CD4-positive, alpha-beta memory T cell (primary cell): ENCODE measurements at places on chromosomes 1 and 21.

GRCh38 chr1:23345920-23346319 is 1.8 kb upstream of the HNRNPR start:
- no peak overlapping the region for H3K4me3 ChIP-seq
- no peak overlapping the region for H3K27ac ChIP-seq
- no peak for DNase-seq
- no peaks in the 10 kb centered on the region for H3K36me3 ChIP-seq
- peaks cover 26% of the 10 kb centered on the region for H3K4me1 ChIP-seq

DNA sequence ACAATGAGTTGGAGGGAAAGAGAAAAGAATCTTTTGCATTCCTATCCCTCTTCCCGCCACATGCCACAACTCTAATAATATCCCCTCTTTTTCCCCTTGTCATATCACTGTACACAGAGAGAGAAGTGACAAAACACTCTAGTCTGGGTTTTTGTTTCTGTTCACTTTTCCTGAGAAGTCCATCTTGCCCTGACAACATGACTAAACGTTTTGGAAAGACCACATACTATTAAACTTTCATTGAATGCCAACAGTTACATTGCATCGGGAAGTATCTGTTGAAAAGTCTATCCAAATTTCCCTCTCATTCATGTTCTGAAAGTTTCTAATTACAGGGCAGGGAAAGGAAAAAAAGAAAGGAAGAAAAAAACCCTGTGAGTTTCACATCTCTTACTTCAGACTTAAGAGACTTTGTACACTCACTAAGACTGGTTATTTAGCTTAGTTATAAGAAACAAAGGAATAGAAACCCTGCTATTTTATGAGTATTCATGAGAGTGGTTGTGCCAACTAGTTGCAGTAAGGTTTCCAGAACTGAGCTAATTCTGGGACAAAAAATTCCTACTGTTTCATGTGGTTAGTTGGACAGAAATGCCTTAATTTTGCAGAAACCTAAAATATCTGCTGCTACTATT is 16.9 kb downstream of the PLA2G4A start:
- no peaks in the 10 kb centered on the region for H3K27me3 ChIP-seq
- no peaks in the 10 kb centered on the region for H3K4me1 ChIP-seq
- H3K36me3 ChIP-seq = no peaks in the 10 kb centered on the region
- H3K27ac ChIP-seq = no peak overlapping the region
- DNase-seq = no peak
- no peak overlapping the region for H3K4me3 ChIP-seq

DNA sequence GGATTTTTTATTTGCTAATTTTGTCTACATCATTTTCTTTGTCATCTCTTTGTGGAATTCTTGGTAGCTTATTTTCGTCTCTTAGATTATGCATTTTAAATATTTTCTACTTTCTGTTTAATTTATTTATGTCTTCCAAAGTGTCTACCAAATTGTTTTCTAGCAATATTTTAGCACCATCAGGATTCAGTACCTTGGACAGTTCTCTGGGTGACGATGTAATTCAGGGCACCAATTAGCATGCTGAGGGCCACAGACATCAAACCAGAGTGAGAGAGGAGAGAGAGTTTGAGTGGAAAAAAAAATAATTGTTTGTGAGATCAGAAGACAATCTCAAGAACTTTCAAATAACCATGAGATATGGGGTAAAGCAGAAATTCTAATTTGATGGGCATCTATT is 169.8 kb upstream of the CXADR start:
- no peaks in the 10 kb centered on the region for H3K27me3 ChIP-seq
- H3K4me3 ChIP-seq = no peak overlapping the region
- no peaks in the 10 kb centered on the region for H3K36me3 ChIP-seq
- H3K27ac ChIP-seq = no peak overlapping the region

DNA sequence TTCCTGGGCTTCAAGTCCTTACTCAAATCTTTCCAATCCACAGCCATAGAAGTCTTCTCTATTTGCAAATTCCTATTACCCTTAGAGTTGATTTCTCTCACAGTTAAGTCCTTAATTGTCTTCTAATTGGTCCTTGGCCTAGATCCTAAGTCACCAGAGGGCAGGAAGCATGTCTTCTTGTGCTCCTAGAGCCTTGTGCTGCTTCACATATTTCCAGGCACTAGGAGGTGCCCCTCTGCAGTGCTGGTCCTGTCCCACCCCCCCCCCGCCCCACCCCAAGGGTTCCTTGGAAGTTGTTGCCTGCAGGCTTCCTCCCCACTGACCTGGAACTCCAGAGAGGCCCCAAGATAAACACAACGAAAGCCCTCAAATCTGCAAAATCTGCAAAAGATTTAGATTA is 28.1 kb upstream of the TARBP1 start:
- no peaks in the 10 kb centered on the region for H3K36me3 ChIP-seq
- no peak overlapping the region for H3K27ac ChIP-seq
- DNase-seq = no peak

DNA sequence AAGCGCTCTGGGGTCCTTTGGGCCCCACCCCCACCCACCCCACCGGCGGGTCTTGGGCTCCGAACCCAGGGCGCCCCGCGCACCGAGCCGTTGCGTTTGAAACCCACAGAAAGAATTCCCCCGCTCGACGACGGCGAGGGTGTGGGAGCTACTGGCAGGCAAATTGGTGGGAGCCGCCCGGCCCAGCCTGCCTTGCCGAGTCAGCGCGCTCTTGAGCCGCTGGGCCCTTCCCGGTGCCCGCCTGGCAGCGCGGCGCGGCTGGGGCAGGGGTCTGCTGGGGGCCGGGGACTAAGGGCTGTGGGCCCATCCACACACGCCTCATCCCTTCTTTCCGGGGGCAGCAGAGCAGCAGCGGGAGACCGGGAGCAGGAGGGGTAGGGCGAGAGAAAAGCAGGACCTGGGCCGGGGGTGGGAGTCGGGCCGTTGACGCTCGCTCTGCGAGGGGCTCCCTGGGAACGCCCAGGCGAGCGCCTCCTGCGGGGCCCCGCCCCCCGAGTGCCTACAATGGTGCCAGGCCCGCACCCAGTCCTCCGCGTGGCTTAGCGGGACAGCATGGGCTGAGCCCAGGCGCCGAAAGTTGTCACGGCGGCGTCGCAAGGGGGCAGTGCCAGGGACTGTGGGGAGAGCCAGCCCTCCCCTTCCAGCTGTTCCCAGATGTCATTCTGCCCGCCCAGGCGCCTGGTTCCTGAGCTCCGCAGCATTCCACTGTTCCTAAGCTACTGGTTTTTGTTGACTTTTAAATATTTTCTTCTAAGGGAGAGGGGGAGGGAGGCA is at the start of gene C1orf94:
C1orf94 (plus strand) TSS at position 78 of the 774 bp plus-strand sequence. CDS start 883 bp downstream, outside the sequence.
- no peak within 1 kb of the TSS for H3K4me3 ChIP-seq
- no peak within 1 kb of the TSS for H3K27ac ChIP-seq
- no peak for DNase-seq
- no peaks in the 10 kb centered on the region for H3K4me1 ChIP-seq
- H3K36me3 ChIP-seq = no peaks in the 10 kb centered on the region
- H3K27me3 ChIP-seq = no peaks in the 10 kb centered on the region

DNA sequence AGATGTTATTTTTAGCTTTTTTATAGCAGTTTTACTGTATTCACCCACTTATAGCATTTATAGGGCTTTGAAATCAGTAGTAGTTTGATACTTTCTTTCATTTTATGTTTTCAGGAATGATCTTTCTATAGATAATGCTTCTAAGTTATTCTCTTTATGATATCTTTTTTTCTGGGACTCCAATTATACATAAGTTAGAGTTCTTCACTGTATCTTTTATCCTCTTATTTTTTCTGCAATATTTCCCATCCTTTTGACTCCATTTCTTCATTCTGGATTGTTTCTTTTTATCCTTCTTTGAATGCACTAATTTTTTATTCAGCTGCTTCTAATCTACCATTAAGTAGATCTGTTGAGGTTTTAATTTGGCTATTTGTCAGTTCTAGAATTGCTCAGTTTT is 73.1 kb downstream of the FMN2 start:
- H3K27me3 ChIP-seq = no peaks in the 10 kb centered on the region
- no peak overlapping the region for H3K27ac ChIP-seq
- H3K36me3 ChIP-seq = no peaks in the 10 kb centered on the region
- no peak overlapping the region for H3K4me3 ChIP-seq
- DNase-seq = no peak

DNA sequence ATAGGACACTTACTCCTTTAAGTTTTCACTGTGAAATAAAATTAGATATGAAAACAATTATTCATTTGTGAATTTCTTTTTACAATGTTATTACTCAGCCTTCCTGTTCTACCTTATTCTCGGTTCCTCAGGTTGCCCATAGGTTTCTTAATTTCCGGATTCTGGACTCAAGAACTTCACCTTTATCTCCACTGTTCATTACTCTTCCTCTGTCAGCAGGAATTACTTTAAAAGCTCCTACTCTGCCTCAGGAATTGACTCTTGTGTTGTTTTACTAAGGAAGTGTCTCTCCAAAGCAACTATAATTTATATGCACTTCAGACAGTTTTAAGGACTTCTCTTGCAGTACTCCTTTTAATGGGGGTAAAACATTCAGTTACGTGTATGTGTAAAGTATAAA is 123.8 kb downstream of the OSBPL9 start:
- no peak overlapping the region for H3K27ac ChIP-seq
- no peak for DNase-seq
- no peaks in the 10 kb centered on the region for H3K36me3 ChIP-seq
- H3K27me3 ChIP-seq = no peaks in the 10 kb centered on the region
- peaks cover 9% of the 10 kb centered on the region for H3K4me1 ChIP-seq

- H3K4me1 ChIP-seq = no peaks in the 10 kb centered on the region
- no peaks in the 10 kb centered on the region for H3K27me3 ChIP-seq
- no peaks in the 10 kb centered on the region for H3K36me3 ChIP-seq
- no peak overlapping the region for H3K4me3 ChIP-seq
- H3K27ac ChIP-seq = no peak overlapping the region
- DNase-seq = no peak
These were observed 81.6 kb upstream of the PPP2R5A start for GRCh38 chr1:212203630-212204029.

- H3K27me3 ChIP-seq = no peaks in the 10 kb centered on the region
- H3K4me3 ChIP-seq = no peak overlapping the region
- peaks cover 48% of the 10 kb centered on the region for H3K4me1 ChIP-seq
- peaks cover 7% of the 10 kb centered on the region for H3K36me3 ChIP-seq
- H3K27ac ChIP-seq = peak overlapping the region; percentile 58
- peak; percentile 36 for DNase-seq
These were observed 155.1 kb downstream of the VPS13D start for GRCh38 chr1:12384836-12385456.

DNA sequence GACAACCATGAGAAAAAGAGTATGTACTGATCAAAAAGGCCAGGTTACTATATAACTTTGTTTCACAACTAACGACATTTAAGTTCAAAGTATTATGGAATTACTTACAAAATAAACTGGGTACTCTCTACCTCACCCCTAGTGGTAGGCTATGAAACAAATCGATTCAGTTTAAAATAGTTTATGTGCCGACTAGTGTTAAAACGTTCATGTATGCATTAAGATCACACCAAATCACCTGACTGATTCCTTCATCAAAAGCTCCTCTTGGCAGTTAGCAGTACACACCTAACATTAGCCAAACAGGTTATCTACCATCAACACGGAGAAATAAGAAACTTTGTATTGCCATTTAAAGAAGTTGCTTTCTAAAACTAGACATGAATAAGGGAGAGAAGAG is 137.1 kb downstream of the AKT3 start:
- H3K4me3 ChIP-seq = no peak overlapping the region
- no peaks in the 10 kb centered on the region for H3K27me3 ChIP-seq
- no peaks in the 10 kb centered on the region for H3K36me3 ChIP-seq
- peaks cover 7% of the 10 kb centered on the region for H3K4me1 ChIP-seq
- H3K27ac ChIP-seq = no peak overlapping the region

- no peak overlapping the region for H3K27ac ChIP-seq
- H3K36me3 ChIP-seq = no peaks in the 10 kb centered on the region
- H3K27me3 ChIP-seq = no peaks in the 10 kb centered on the region
- no peak overlapping the region for H3K4me3 ChIP-seq
- no peak for DNase-seq
- H3K4me1 ChIP-seq = no peaks in the 10 kb centered on the region
These were observed 46.1 kb downstream of the NME7 start for GRCh38 chr1:169321539-169321938.

GRCh38 chr1:29478151-29478791 is 241.9 kb downstream of the PTPRU start:
- no peak for DNase-seq
- H3K27me3 ChIP-seq = peaks cover 6% of the 10 kb centered on the region
- H3K27ac ChIP-seq = no peak overlapping the region
- no peaks in the 10 kb centered on the region for H3K36me3 ChIP-seq
- no peak overlapping the region for H3K4me3 ChIP-seq

DNA sequence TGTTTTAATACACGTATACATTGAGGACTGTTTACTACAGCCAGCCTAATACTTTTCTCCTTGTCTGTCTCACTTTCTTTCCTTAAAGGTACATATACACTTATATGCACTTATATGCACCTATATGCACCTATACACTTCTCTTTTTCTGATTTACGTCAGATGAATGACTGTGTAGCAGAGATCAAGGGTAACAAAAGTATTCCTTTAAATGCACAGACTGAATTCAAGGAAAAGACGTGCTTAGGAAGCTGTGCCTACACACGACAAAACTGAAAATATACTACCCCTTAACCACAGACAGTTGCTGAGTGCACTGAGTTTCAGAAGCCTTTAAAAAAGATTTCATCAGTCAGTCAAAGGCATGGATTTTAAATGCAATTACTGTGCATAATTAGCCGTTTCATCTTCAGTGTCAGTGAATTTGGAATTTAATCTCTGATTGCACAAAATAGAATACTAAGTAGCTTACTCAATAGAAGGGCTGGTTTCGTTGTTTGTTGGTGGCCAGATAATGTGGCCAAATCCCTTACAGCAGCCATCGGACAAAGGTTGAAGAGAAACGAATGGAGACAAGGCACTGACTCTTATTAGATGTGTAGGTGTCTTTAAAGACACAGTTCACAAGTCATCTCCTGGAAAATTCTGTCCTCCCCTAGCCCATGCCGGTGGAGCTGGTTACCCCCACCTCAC is 38.3 kb upstream of the TARBP1 start:
- DNase-seq = no peak
- no peak overlapping the region for H3K4me3 ChIP-seq
- H3K36me3 ChIP-seq = no peaks in the 10 kb centered on the region
- H3K27ac ChIP-seq = no peak overlapping the region

DNA sequence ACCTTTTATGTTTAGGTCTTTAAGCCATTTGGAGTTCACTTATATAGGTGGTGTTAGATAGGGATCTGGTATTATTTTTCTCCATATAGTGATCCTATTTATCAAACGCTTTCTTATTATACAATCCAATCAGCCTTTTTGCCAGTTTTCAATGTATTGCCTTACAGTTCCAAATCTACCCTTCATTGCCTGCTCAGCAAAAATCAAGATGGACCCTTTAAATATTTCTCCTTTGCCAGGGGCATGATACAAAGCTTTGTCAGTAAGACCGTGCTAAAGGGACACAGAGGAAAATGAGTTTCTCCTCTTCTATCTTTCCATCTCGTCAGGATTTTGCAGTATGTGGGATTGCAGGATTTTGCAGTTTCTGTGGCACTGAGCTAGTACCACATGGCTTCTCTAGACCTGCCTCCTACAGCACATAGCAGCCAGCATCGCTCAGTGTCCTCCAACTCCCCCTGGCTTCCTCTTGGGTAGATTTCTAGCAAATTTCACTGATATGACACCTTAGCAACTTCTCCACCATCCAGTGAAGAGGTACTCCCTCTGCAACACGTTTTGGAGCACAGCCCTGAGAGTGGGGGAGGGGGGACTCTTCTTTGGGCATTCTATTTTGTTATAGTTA is 22.5 kb upstream of the CAP1 start:
- H3K27me3 ChIP-seq = no peaks in the 10 kb centered on the region
- no peak overlapping the region for H3K4me3 ChIP-seq
- H3K27ac ChIP-seq = no peak overlapping the region
- H3K36me3 ChIP-seq = no peaks in the 10 kb centered on the region
- no peak for DNase-seq
- H3K4me1 ChIP-seq = peaks cover 23% of the 10 kb centered on the region

- no peaks in the 10 kb centered on the region for H3K27me3 ChIP-seq
- no peak overlapping the region for H3K4me3 ChIP-seq
- DNase-seq = no peak
- peaks cover 34% of the 10 kb centered on the region for H3K36me3 ChIP-seq
These were observed 3.1 kb upstream of the ELF3 start for GRCh38 chr1:202007304-202007703.
